ENCODE measurements at places on chromosomes 3 and 15.

GRCh38 chr3:171373711-171374110, 86.5 kb downstream of the TNIK start:
- no peak for DNase-seq

GRCh38 chr3:115062009-115062408, 85.1 kb downstream of the ZBTB20 start:
- peak; percentile 77 for DNase-seq

GRCh38 chr15:42129364-42129763, 27.1 kb downstream of the PLA2G4F start:
- no peak for DNase-seq

DNA sequence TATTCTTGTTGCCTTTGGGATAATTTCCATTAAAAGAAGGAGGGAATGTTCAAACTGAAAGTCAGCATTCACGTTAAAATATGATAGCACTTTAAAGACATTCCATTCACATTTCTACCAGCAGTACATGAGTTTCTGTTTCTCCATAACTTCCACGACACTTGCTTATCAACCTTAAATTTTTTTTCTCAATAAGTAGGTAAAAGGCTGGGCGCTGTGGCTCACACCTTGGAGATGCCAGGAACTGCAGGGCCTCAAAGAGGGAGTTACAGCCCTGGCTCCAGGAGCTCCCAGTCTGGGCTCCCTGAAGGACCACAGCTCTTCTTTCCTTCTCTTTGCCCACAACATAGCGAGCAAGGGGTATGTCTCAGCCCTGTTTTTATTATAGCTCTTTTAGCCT, 42.9 kb upstream of the PRR23C start:
- no peak for DNase-seq

DNA sequence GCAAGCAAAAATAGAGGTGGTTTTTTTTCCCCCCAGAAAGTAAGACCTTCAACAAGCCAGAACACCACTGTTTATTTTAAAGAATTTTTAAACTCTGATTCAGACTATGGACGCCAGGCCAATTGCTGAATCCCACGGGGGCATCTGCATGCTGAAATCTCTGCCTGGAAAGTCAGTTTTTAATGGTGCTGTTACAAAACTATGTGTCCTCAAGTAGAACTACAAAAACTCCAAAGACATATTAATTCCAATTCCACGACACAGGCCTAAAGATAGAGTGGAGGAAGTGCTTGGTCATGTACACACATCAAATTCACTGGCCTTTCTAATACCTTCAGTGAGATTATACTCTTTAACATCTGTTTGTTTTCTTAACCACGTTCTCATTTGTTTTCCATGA, 490.5 kb upstream of the NR2F2 start:
- DNase-seq: no peak

GRCh38 chr3:133521946-133522345, 51.5 kb upstream of the CDV3 start:
- no peak for DNase-seq

DNA sequence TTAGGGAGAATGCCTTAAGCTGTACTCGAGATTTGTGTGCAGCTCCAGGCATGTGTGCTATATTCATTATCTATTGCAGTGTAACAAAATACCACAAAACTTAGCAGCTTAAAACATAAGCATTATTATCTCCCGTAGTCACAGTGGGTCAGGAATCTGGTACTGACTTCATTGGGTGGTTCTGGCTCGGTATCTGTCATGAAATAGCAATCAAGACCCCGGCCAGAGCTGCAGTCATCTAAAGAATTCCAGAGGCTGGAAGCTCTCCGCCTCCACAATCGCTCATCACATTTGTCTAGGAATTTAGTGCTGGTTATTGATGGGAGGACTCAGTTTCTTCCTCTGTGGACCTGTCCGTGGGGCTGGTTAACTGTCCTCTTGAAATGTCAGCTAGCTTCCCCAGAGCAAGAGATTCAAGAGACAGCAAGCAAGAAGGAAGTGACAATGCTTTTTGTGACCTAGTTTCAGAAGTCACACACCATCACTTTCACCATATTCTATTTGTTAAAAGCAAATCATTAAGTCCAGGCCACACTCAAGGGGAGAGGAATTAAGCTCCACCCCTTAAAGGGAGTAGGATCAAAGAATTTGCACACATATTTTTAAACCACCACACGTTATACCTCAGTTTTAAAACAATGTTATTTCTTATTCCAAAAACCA, 76.1 kb downstream of the TOP2B start:
- no peak for DNase-seq

- DNase-seq: peak; percentile 12
Observed at GRCh38 chr15:60423537-60423936, 25.8 kb upstream of the ANXA2 start.

GRCh38 chr15:76840830-76841460, 64.2 kb downstream of the SCAPER start:
- DNase-seq: no peak

- no peak for DNase-seq
Observed at GRCh38 chr15:96296264-96296663, 34.2 kb upstream of the NR2F2 start.

- no peak for DNase-seq
Observed at GRCh38 chr3:40968666-40969065, 230.6 kb upstream of the CTNNB1 start.

DNA sequence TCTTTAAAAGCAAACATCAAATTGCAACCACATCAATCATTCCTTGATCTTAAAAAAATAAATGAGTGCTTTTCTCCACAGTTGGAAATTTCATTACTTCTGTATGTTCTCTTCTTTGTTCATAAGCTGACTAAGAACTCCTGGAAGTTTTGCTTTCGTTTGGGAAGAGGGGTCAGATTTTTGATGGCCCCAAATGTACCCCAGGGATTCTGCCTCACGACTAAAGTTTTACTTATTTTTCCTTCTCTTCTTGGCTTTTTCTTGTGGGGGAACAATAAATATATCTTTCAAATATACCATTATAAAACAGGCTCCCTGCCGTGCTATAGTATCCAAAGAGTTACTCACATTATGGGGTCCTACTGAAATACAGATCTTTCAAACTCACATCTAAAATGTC, 215.0 kb upstream of the CDIN1 start:
- DNase-seq: no peak

DNA sequence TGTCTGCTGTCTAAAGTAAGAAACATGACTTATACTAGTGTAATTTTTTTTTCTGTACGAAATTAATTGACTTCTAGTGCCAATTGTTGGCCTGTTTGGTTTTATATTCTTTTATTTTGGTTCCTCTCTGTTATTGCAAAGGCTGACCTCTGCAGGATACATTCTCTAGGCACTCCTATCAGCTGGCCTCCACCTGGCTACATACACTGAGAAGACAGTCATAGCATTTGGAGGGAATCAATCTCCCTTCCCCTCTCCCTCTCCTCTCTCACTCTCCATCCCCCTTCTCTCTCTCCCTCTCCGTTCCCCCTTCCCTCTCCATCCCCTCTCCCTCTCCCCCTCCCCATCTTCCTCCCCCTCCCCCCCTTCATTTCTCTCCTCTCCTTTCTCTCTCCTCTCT, 116.7 kb downstream of the MCTP2 start:
- no peak for DNase-seq

DNA sequence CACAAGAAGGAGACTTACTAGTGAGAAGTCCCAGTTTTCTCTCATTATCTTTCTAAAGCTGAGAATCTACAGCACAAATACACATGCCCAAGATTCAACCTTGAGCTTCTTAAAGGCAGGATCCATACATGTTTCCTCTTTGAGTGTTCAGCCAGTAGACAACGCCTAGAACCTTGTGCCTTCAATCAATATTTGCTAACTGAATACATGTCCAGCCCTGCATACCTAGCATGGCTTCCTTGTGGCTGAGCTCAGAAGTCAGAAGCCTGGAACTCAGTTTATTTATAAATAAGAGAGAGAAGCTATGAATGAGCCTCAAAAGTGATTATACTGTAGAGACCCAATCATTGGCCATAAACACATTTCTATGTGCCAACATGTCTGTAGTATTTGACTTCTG, 43.5 kb downstream of the ACP3 start:
- DNase-seq: no peak

Data from caudate nucleus (tissue), 63 donors.